Mammary epithelial cell (primary cell): ENCODE measurements at places on chromosomes 5 and 9.

DNA sequence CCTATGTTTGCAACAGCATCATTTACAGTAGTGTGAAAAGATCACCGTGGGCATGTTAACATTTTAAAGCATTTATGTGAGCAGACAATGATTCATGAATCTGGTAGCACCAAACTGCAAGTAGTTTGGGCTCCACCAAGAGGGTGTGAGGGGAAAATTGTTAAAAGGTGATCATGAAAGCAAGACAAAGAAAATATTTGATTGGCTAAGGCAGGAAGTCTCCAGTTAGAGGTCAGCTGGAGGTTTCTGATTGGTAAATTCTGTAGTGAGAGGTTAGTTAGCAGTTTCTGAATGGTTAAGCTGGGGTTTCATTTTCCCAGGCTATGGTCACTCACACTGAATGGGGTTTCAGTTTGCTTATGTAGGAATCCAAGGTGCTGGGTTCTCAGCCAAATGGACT, 13.5 kb upstream of the DRD1 start:
- peak; percentile 39 for DNase-seq

GRCh38 chr5:113922343-113922742, 408.8 kb downstream of the YTHDC2 start:
- peak; percentile 24 for DNase-seq

GRCh38 chr5:34533582-34534522, 122.3 kb upstream of the RAI14 start:
- peak; percentile 86 for DNase-seq

DNA sequence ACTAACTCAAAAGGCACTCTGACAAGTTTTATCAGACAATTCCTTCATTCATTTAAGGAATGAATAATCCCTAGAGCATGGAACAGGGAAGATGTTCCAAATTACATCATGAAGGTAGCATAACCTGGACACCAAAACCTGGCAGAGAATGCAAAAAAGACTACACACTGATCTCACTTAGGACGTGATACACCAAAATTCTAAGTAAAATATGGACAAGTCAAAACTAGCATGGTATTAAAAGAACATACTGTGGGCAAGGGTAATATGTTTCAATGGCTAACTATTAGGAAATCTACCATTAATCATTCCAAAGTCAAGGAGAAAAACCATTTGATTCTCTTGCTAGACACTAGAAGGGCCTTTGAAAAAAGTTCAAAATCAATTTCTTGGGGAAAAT, 176.5 kb downstream of the HSPA4 start:
- peak; percentile 96 for DNase-seq

DNA sequence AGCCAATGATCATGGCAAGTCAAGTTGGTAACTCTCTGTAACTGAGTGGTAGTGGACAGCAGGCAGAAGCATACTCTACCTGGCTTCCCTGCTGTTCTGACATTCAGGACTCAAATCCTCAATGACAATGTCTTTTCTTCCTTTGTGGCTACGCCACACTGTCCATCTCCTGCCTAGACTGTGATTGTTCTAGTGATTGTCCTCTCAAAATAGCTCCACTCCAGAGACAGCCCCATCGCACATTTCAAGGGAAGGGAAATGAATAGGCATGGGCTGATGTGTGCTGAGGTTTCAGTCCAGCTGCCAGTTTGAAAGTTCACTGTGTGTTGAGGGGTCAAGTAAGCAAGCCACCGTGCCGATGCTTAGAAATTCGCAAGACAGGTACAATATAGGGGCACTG, 227.0 kb upstream of the WWC1 start:
- no peak for DNase-seq

- peak; percentile 10 for DNase-seq
Observed at GRCh38 chr5:73242735-73243134, 69.7 kb downstream of the TMEM174 start.

GRCh38 chr5:162288647-162289296, 221.2 kb downstream of the GABRG2 start:
- no peak for DNase-seq

GRCh38 chr5:39209924-39210323, 9.4 kb downstream of the FYB1 start:
- no peak for DNase-seq

- DNase-seq, result no peak
Observed at GRCh38 chr9:29999645-30000044, 2384.8 kb upstream of the ACO1 start.

DNA sequence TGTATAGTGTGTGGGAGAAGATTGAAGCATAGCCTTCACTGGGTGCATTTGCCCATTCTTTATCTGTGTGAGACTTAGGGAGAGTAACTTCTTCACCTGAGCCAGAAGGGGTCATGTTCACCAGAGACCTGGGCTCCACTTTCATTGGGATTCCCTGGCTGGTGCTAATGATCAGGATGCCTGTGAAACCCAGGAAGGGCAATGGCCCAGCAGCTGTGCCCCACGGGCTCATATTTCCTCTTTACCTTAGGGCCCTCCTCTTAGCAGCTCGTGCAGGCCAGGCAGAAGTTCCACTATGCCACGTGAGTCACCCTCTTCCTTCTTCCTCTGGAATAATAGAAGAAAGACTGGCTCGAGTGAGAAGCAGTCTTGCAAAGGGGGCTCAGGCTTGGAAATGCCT, 5.0 kb downstream of the PPARGC1B start:
- DNase-seq, result peak; percentile 12

- no peak for DNase-seq
Observed at GRCh38 chr9:136192289-136193126, 12.4 kb downstream of the LHX3 start.

GRCh38 chr5:42924226-42924625, 112.5 kb upstream of the SELENOP start:
- no peak for DNase-seq

DNA sequence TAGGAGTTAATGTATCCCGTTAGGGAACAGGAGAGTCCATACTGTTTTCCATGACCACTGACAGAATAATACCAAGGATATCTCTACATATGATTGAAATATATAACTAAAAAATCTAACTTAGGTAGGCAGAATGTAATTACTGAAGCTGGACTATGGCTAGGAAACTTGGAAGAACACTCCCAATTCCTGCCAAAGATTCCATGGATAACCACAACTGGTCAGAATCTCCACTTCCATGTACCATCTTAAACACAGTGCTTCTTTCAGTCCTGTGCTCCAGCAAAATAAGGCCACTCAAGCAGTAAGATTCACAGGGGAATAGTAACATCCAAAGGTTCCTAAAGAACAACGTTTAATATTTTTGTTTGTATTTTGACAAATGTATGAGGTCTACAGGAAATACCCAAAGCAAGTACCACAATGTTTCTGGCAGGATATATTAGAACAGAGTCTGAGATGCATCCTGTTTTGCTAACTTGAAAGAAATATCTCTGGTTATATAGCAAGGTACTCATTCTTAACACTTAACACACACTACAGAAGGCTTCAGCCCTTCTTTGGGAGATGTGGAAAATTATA, 295.0 kb downstream of the ADAMTS6 start:
- no peak for DNase-seq

DNA sequence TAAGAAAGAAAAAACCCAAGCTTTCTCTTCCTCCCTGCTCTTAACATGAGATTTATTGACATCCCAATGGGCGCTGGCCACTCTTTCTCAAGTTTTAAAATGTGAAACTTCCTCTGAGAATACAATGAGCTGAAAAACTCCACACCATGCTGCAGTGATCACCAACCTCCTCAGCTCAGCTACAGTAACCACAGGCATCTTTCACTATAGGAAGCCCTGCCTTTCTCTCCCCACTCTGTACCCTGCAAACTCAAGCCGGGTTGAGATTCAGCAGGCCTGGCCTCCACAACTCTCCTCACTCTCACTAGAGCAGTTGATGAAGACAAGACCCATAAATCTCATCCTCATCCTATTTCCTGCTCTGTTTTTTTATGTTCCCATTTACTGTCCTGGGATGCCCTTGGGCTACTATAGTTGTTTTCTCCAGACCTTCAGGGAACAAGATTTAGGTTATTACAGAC, 48.3 kb downstream of the SH3TC2 start:
- no peak for DNase-seq

DNA sequence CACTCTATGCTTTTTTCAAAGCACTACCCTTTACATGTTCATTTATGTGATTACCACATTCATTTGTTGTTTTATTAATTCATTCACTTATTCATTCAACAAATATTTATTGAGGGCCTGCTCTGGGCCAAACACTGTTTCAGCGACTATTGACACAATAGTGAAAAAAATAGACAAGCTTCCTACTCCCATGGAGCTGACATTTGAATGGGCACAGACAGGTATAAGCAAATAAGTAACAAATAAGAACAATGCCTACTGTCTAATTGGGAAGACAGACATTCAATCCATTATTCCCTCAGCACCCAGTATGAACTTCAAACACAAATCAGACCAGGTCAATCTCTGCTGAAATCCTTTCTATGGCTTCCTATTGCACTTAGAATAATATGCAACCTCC, 156.9 kb upstream of the NR3C1 start:
- no peak for DNase-seq

DNA sequence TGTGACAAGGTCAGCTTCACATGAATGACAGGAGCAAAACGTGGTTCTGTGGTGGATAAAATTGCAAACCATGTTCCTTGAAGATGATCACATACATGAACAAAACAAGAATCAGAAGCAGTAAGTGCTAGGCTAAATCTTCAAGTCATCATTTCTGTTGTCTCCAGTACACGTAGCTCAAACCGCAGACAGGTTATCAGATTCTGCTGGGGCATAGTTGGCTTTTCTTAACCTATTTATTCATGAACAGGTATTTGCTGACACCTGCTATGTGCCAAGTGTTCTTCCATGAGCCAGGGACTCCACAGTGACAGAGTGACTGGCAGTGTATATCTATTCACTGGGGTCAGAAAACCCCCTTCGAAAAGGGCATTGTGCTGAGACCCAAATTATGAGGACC, 20.8 kb downstream of the MFAP3 start:
- no peak for DNase-seq

DNA sequence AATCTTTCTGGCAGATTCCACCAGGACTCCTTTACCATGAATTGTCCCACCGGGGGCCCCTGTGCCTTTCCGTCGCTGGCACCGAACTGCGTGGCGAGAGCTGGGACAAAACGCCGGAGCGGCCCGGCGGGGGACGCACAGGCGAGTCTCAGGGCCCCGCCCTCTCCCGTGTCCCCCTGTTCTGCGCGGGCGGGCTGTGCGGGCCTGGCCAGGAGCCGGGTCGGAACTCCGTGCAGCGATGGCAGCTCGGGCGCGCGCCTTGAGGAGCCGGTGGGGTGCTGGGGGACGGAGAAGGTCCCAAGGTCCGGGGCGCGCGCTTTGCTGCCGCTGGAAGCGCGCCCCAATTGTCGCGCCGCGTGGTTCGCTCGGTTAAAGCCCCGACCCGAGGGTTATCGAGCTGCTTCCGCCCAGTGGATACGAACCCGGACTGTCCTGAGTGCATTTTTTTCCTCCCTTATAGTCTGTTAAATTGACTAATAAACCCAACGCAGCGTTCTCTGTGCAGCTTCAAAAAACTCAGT, 125.3 kb downstream of the TMEM174 start:
- DNase-seq, result no peak

- DNase-seq, result peak; percentile 24
Observed at GRCh38 chr5:152349683-152350526, 55.2 kb downstream of the NMUR2 start.

- DNase-seq, result no peak
Observed at GRCh38 chr9:125497906-125498305, 209.1 kb downstream of the MAPKAP1 start.

GRCh38 chr5:32030686-32031085, 143.4 kb downstream of the GOLPH3 start:
- no peak for DNase-seq

- no peak for DNase-seq
Observed at GRCh38 chr9:92058723-92059444, 56.3 kb downstream of the SPTLC1 start.

DNA sequence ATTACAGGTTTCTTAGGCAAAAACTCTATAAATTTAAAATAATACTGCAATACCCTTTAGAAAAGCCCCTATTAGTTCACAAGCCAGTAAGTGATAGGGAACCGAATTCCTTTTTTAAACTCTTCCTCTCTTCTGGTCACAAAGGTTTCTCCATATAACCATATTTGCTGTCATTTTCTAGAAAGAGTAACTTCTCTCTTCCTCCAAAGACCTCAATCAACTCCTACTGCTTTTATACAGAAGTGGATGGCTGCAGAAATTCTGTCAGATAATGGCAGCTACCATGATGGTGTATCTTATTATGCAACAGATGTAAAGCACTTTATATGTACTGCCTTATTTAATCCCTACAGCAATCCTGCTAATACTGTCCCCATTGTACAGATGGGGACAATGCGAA, 6.2 kb downstream of the TUT7 start:
- no peak for DNase-seq

DNA sequence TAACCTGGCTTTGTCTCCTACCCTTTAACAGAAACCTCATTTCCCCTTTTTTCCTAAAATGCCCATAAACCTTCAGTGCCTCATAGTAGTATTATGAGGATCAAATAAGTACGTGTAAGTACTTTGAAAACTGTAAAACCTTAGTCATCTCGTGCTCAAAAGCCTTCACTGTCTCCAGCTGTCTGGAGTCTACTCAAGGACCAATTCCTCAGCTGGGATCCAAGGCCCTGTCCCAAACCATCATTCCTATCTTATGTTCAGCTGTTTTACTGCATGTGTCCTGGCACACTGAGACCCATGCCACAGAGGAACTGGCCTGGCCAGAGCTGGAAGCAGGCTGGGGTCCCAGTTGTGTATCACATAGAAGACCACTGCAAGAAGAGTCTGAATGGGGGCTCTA, 15.9 kb downstream of the ADAMTSL1 start:
- no peak for DNase-seq

- no peak for DNase-seq
Observed at GRCh38 chr9:35564658-35565061, 40.4 kb upstream of the TESK1 start.

DNA sequence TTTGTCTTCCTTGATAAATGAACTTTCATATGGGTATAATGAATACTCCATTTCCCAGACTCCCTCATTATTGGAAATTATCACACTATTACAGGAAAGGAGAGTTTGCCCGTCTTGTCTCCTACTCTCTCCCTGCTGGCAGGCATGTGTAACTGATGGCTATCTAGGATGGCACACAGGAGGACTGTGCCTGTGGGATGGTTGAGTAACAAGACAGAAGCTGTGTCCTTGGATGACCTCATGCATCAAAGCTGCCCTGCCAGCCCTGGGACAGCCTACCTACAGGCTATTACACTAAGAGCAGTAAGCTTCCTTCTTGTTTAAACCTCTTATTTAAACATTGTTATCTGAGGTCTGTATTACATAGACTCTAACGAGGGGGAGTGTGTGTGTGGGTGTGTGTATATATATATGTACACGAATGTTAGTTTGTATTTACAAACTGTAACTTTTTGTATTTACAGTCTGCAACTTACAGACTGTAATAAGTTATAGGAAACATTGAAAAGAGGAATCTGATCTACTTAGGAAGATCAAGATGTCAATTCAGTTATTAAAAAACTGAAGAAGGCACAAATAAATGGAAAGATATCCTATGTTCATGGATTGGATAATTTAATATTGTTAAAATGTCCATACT, 247.6 kb upstream of the ACO1 start:
- DNase-seq, result peak; percentile 4

DNA sequence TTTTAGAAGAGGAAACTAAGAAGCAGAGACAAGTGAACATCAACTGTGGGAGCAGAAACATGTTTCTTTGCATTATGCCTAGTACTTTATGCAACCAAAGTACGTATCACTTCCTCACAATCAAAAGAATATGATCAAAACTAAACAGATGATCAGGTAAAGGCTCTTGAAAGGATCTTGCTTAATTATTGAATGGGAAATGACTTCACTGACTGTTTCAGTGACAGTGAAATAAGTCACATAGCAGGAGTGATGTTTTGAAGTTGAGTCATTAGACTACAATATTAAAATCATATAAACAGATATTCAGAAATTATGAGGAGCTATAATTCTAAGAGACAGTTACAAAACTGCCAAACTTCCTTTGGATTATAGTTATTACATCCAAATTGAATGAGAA, 527.3 kb downstream of the MTRR start:
- no peak for DNase-seq
